Kidney (tissue), 22 donors: ENCODE measurements at places on chromosomes 3 and 15. TPM values are rescaled to one million over a fixed set of nuclear protein-coding genes. Genes with fewer than 3 reads are reported as not detected.

Gene ZMAT3
- 26.1 TPM for total RNA-seq

Gene MTHFS
- 44.1 TPM for total RNA-seq

Gene SV2B
- total RNA-seq = 3.9 TPM

Gene TMEM212
- not detected for total RNA-seq

Gene ISG20
- 25.5 TPM for total RNA-seq

Gene MUC4
- total RNA-seq = 0.19 TPM

GRCh38 chr3:59160133-59160746 lies 110.4 kb upstream of the CFAP20DC start:
- no peak overlapping the region for H3K4me3 ChIP-seq
- H3K36me3 ChIP-seq = no peaks in the 10 kb centered on the region
- no peaks in the 10 kb centered on the region for H3K4me1 ChIP-seq
- H3K27ac ChIP-seq = no peak overlapping the region
- DNase-seq = no peak
- H3K27me3 ChIP-seq = no peaks in the 10 kb centered on the region

DNA sequence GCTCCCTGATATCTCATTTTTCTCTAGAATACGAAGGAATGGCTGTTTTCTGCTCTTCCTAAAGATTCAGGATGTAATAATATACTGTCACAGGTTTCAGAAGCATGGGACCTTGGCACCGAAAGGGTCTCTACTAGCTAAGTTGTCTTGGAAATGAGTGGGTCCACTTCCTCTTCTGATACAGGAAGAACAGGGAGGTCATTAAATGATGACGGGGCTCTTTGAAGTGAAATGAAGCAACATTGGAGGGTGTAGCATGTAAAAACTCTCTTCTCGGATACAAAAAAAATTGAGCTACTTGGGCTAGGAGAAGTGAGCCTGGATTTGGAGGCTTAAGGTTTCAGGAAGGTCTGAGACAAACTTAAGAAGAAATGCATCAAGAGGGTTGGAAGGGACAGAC lies 349.8 kb upstream of the TPRG1 start:
- H3K27ac ChIP-seq = no peak overlapping the region
- no peaks in the 10 kb centered on the region for H3K27me3 ChIP-seq
- no peak overlapping the region for H3K4me3 ChIP-seq
- DNase-seq = no peak
- H3K36me3 ChIP-seq = no peaks in the 10 kb centered on the region

- H3K36me3 ChIP-seq = no peaks in the 10 kb centered on the region
- H3K27me3 ChIP-seq = peaks cover 42% of the 10 kb centered on the region
- peak overlapping the region; percentile 94 for H3K27ac ChIP-seq
- peak; percentile 96 for DNase-seq
- H3K4me3 ChIP-seq = peak overlapping the region; percentile 84
These were observed 710 bp downstream of the MECOM start for GRCh38 chr3:169662843-169663160.

- peaks cover 4% of the 10 kb centered on the region for H3K4me1 ChIP-seq
- no peak overlapping the region for H3K4me3 ChIP-seq
- H3K36me3 ChIP-seq = no peaks in the 10 kb centered on the region
- no peak overlapping the region for H3K27ac ChIP-seq
- no peak for DNase-seq
- H3K27me3 ChIP-seq = no peaks in the 10 kb centered on the region
These were observed 31.3 kb upstream of the SETMAR start for GRCh38 chr3:4271834-4272233.

- H3K27me3 ChIP-seq = no peaks in the 10 kb centered on the region
- no peaks in the 10 kb centered on the region for H3K36me3 ChIP-seq
- H3K27ac ChIP-seq = no peak overlapping the region
- H3K4me3 ChIP-seq = no peak overlapping the region
- H3K4me1 ChIP-seq = no peaks in the 10 kb centered on the region
- DNase-seq = no peak
These were observed 172.2 kb downstream of the GMNC start for GRCh38 chr3:190690246-190690645.

DNA sequence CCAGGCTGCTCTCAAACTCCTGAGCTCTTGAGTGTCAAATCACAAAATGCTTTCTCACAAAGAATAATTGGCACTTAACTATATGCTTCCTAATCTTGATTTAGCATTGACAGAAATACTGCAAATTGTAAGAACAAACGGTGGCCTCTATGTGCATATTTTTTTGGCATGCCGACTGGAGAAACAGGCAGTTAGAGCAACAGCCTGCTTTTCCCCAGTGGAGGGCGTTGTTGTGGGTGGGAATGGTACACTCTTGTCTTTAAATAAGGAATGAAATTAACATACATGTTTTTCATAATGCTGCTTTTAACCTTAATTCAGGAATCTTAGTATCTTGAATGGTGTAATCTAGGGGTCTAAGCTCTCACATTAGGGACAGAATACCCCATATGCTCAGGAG lies 31.1 kb upstream of the SV2B start:
- no peaks in the 10 kb centered on the region for H3K27me3 ChIP-seq
- no peaks in the 10 kb centered on the region for H3K4me1 ChIP-seq
- no peak overlapping the region for H3K27ac ChIP-seq
- no peak for DNase-seq

- no peaks in the 10 kb centered on the region for H3K27me3 ChIP-seq
- H3K4me1 ChIP-seq = peaks cover 13% of the 10 kb centered on the region
- H3K4me3 ChIP-seq = peak within 1 kb of the TSS; percentile 74
- no peaks in the 10 kb centered on the region for H3K36me3 ChIP-seq
- DNase-seq = no peak
These were observed at the start of gene TM4SF18 for GRCh38 chr3:149333176-149333859. Gene TM4SF18 (minus strand): TSS chr3:149333636. CDS start chr3:149333382, 254 bp downstream.

GRCh38 chr3:181555681-181556080 lies 156.0 kb upstream of the SOX2 start:
- H3K27ac ChIP-seq = no peak overlapping the region
- DNase-seq = no peak

GRCh38 chr3:48596676-48597407 lies 1.7 kb upstream of the COL7A1 start:
- peaks cover 26% of the 10 kb centered on the region for H3K36me3 ChIP-seq
- no peaks in the 10 kb centered on the region for H3K4me1 ChIP-seq
- DNase-seq = no peak

- H3K4me1 ChIP-seq = peaks cover 15% of the 10 kb centered on the region
- DNase-seq = no peak
- no peak overlapping the region for H3K4me3 ChIP-seq
These were observed 9.9 kb downstream of the FILIP1L start for GRCh38 chr3:100104442-100104798.

DNA sequence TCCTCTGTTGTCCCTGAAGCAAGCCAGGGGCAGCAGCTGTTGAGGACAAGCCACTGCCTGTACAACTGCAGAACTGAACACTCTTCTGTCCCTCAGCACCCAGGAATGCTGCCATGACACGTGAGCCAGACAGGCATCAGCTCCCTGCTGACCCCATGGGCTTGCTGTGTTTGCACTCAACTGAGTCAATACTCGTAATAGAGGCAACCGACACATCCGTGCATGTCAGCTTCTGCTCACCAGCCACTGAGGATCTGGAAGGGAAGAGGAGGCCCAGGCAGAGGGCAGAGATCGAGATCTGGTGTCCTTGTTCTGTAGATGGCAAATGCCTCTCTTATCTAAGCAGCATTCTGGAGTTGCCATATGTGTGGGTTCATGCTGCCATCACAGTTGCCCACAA lies 54.3 kb upstream of the SEC61A1 start:
- H3K27me3 ChIP-seq = no peaks in the 10 kb centered on the region
- DNase-seq = no peak
- H3K27ac ChIP-seq = no peak overlapping the region
- H3K4me3 ChIP-seq = no peak overlapping the region

DNA sequence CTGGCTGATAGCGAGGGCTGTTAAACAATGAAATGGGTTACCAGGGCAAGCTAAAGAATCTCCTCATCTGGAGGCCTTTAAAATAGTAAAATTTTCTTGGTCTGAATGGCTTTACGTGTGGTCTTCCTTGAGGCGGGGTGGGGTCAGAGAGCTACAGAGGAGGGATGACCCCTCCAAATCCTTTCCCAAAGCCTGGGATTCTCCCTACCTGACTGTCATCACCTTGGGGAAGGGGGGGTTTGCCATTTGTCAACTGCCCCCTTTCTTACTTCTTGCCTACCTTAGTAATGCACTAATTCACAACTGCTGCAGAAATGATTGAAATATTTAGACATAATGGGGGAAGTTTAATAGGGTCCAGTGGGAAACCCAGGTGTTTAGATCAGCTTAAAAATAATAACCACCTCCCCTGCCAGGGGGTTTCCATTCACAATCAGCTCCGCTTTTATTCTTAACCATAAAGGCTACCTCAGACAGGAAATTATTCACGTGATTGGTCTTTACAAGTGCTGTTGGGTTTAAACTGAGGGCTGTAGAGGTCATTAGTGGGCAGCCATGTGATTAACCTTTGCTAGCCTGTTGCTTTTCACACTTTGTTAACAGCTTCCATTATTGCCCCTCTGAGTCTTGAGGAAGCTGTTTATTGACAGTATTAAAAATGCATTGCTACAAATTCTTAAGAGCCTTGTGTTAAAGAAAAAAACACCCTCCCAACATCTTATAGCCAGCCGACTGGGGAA lies 276.5 kb upstream of the ATP11B start:
- H3K27ac ChIP-seq = no peak overlapping the region
- H3K27me3 ChIP-seq = no peaks in the 10 kb centered on the region
- no peak for DNase-seq
- no peaks in the 10 kb centered on the region for H3K4me1 ChIP-seq
- H3K36me3 ChIP-seq = no peaks in the 10 kb centered on the region
- H3K4me3 ChIP-seq = no peak overlapping the region

DNA sequence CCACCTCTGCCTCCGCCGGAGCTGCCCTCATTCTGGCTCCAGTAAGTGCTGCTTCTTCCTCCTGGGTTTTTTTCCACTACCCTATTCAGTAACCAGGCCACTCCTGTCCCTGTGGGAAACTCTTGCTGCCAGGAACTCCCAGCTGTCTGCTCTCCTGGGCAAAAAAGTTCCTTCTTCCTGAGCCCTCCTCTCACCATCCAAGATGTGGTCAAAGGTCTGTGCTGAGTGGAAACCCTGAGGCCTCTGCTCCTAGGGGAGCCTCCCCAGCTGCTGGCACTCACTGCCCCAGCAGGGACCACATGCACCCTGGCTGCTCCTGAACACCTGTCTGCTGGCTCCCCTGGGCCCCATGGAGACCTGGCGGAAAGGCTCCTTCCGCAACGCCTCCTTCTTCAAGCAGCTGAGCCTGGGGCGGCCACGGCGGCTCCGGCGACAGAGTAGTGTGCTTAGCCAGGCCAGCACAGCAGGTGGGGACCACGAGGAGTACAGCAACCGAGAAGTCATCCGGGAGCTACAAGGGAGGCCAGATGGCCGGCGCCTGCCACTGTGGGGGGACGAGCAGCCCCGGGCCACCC lies 454 bp downstream of the C15orf62 start:
- peak; percentile 46 for DNase-seq
- H3K4me1 ChIP-seq = peaks cover 4% of the 10 kb centered on the region
- H3K36me3 ChIP-seq = peaks cover 16% of the 10 kb centered on the region
- H3K4me3 ChIP-seq = no peak overlapping the region

DNA sequence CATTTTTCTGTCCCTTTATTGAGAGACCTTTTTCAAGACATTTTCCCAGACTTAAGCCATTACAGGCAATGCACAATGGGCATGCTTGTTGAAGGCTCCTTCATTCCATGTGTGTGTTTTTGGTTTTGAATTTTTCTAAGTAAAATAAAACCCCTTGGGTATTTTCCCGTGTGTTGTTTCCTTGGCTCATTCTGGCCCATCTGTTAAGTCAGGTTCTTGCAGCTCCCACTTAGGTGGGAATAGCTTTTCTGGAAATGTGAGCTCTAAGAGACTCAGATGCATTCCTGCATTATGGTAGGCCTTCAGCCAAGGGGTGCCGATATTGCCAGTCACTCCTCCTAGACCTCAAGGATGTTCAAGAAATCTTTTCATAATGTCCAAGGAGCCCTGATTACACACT lies 314.9 kb downstream of the CACNA2D3 start:
- no peak overlapping the region for H3K4me3 ChIP-seq
- no peak for DNase-seq
- H3K27ac ChIP-seq = no peak overlapping the region
- H3K27me3 ChIP-seq = no peaks in the 10 kb centered on the region
- H3K4me1 ChIP-seq = no peaks in the 10 kb centered on the region

DNA sequence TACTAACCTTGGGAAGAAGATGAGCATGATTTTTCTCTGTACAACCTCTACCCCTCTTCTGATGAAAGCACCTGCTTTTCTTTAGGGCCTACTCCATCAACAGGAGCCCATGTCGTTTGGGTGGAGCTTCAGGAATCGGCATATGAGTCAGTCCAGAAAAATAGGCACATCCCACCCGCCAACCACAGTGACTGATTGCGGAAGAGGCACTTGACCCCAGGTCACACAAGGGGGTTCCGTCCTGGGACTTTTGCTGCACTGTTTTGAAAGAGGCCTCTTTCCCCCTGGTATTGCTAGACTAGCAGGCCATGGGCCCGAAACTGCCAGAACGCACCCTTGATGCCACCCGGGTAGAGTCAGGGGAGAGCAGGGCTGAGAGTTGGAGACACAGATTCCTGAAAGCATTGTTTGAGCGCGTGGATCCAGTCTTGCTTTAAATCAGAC lies 19.3 kb upstream of the NRROS start:
- H3K27ac ChIP-seq = no peak overlapping the region
- DNase-seq = no peak
- no peaks in the 10 kb centered on the region for H3K4me1 ChIP-seq

DNA sequence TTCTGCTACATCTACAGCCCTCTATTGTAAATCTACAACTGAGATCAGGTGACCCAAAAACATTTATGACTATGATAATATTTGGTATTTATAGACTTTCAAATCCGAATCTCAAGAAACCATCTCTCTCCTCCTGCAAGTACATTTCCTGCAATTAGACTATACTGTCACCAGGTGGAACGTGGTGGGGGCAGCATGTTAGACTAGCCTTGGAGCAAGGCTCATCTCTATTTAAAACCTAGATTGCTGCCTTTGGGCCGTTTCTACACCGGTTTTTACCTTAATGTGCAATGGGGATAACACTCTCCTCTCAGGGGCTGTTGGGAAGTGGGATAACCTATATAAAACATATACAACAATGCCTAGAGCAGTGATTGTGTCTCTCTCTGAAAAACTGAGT lies 3.8 kb upstream of the KATNBL1 start:
- DNase-seq = no peak
- no peak overlapping the region for H3K27ac ChIP-seq
- peaks cover 3% of the 10 kb centered on the region for H3K4me1 ChIP-seq
- no peak overlapping the region for H3K4me3 ChIP-seq

DNA sequence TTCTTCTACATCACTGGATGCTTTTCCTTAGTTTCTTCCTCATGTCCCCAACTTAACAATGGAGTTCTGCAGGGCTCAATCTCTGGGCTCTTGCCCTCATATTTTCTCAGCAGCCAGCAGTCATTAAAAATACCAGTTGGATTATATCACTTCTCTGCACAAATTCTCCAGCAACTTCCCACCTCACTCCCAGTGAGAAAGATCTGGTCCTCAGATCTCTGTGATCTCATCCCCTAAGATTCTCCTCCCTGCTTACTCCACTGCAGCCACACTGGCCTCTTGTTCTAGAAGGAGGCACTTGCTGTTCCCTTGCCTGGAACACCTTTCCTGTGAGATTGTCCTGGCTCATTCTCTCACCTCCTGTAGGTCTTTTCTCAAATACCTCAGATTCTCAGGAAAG lies 6.1 kb downstream of the ERICH6 start:
- H3K4me1 ChIP-seq = no peaks in the 10 kb centered on the region
- no peak for DNase-seq
- H3K27me3 ChIP-seq = no peaks in the 10 kb centered on the region
- H3K36me3 ChIP-seq = no peaks in the 10 kb centered on the region
- H3K4me3 ChIP-seq = no peak overlapping the region

GRCh38 chr15:101398247-101398646 lies 91.3 kb downstream of the PCSK6 start:
- H3K36me3 ChIP-seq = no peaks in the 10 kb centered on the region
- no peak overlapping the region for H3K27ac ChIP-seq
- no peak for DNase-seq
- H3K4me3 ChIP-seq = no peak overlapping the region
- no peaks in the 10 kb centered on the region for H3K27me3 ChIP-seq
